ENCODE measurements at places on chromosomes 6 and 20.

GRCh38 chr6:113782636-113783035, 74.5 kb upstream of the MARCKS start:
- DNase-seq: no peak

DNA sequence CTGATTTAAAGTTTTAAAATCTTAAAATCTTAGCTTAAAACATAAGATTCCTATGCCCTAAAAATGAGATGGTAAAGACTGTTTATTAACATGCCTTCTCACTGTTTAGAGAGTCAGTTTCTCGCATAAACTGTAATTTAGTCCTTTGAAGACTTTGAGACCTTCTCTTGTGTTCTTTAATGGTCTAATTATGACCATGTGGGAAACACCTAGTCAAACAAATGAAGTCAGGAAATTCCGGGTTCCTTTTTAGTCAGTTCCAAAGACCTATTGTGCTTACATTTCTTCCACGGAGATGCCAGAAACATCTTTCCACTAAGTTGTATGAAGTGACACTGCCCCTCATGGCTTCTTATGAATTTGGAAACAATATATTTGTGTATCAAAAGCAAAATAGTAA, 64.2 kb upstream of the KIF25 start:
- no peak for DNase-seq

DNA sequence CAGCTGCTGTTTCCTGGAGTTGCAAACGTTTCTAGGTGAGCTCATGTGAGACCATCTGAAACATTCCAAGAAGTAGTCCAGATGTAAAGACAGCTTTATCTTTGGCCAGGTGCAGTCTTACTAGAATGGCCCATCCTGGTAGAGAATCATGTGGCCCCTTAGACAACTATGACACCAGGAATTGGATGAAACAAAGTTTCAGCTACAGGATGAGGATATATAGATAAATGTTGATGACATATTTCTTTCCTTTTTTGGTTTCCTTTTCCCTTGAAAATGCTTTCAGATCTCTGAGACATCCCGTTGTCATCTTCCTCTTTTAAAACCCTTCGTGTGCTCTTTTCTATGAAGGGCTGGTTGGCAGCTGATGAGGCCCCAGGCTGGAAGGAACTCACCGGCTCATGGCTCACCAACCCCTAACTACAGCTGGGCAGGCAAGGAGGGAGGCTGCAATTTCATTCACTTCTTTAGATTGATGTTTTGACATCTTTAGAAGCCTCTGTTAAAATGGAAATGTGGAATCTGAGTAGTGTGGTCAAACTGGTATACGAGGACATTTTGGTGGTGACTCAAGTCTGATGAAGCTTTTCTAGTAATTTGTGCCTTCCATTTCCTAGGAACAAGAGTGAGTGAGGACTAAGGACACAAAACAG, 167.9 kb upstream of the TNFAIP3 start:
- DNase-seq: no peak

GRCh38 chr6:130975325-130975724, 87.7 kb downstream of the EPB41L2 start:
- no peak for DNase-seq

GRCh38 chr6:151963001-151963400, 155.5 kb downstream of the ESR1 start:
- DNase-seq: no peak

- DNase-seq: no peak
These were observed 48.0 kb downstream of the NPEPL1 start for GRCh38 chr20:58740356-58741308.

- DNase-seq: no peak
These were observed 4.6 kb upstream of the MYB start for GRCh38 chr6:135176464-135176863.

DNA sequence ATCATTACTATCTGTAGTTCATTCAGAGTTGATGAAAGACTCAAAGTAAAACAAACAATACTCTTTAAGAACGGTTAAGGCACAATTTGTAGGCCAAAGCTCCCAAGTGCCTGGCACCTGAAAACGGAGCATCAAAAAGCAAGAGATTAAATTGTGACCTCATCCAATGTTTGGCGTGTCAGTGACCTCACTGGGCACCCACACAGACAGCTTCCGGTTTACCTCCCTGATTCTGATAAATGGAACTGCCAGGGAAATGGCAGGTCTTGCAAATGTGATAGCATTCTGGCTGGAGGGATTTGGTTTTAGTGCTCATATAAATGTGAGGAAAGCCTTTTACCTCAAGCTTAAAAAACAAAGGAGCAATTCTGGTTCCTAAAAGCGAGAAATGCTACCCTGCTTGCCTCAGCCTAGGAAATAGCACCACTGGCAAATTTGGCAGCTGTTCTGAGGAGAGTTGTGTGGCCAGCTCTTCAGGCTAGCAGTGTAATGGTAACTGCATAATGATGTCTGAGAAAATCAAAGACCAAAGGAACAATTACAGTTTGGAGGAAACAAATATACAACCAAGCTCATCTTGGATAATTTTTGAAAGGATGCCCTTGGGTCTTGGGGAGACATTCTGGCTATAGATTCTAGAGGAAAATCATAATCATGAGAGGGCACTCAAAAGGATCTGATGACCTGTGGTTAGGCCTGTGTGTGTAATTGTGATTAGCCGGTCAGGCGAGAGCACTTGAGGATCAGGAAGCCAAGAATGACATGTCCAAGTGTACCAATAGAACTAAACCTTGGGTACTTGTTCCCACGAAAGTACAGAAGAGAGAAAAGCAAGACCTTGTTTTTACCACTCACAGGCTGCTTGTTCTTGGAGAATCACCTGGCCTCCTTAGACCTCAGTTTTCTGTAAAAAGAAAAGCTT, 174.3 kb downstream of the TFAP2B start:
- DNase-seq: no peak

DNA sequence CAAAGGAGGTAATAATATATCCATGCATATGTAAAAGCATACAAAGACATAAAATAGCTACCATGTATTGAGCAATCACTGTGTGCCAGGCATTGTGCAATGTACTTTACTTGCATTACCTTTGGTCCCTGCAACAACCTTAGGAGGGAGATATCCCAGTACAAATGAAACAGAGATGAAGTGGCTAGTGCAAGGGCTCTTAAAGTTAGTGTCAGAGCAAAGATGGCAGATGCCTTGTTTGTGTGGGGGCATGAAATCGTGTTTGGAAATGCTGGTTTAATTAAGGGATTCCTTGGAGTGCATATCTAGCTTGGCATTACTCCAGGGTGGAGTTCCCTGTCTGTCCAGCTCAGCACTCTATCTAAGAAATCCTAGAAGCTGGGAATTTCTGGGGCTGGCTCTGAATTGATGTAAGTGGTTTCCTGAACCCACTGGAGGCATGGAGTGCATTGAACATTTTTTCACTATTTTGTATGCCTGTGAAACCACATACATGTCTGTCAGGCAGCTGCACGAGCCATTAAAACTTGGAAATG, 9.8 kb downstream of the PAQR8 start:
- no peak for DNase-seq

DNA sequence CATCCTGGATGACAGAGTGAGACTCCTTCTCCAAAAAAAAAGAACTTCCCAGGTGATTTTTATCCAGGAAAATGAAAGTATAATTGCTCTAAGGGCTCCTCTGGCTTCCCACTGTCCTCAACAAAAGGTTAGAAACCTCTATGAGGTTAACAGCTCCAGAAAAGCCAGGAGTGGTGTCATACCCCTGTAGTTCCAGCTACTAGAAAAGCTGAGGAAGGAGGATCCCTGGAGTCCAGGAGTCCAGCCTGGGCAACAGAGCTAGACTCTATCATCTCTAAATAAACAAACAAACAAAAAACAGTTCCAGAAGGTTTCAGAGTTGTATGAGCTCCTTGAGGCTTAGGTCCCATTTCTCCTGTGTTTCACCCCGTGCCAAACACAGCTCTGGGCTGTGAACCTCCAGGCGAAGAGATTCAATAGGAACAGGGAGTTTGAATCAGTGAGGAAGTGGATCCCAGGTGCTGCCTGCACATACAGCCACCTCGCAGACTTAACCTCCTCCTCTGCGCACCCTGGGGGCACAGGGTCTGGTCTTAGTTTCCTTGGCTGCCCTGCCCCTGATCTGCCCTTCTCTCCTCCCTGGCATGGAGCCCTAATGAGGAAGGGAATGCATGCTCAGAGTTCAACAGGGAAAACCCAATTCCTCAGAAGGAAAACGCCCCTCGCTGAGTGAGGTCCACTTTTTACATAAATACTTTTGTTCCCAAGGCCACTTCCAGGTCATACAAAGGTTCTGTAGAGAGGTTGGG, 31.0 kb downstream of the ZC3H12D start:
- no peak for DNase-seq

GRCh38 chr20:33697129-33697528, 10.9 kb upstream of the E2F1 start:
- no peak for DNase-seq

DNA sequence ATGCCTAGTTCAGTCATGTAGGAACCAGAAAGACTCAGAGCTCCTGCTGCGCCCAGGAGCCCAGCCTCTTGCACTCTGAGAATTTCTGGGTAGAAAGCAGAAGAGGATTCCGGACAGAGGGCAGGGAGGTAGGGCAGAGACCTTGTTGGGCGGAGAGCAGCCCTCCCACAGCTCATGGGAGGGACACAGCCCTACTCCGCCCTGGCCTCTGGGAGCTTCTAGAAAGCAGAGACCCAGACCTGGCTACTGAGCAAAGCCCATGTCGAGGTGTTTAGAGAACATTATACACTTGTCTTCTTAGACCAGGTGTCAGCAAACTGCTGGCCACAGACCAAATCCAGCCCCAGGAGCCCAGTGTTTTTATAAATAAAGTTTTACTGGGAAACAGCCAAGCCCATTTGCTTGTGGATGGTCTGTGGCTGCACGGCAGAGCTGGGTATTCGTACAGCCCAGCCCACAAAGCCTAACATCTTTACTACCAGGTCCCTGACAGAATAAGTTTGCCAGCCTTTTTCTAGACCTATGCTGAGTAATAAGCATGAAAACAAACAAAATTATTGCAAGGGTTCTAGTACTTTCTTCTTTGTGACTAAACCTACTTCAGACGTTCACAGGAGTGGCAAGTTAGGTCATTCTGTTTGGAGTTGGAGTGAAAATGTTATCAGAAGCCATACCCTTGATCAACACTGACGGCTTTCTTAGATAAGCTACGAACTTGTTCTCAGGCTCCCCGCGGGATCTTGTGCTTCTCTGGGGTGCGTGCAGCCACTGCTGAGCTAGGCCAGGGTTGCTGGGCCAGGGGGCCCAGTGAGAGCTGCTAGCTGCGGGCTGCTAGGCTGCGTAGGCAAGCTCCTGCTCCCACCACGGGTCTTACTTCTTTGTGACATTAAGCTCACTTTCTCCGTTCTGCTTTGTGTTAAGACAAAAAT, 235.1 kb upstream of the FOXQ1 start:
- DNase-seq: no peak

All from progenitor cell of endocrine pancreas (in vitro differentiated cells).